ENCODE measurements at places on chromosomes 13 and 19. TPM values are rescaled to one million over a fixed set of nuclear protein-coding genes. Genes with fewer than 3 reads are reported as not detected.

TUBB4A gene
- total RNA-seq: 0.10 TPM

LRRC25 gene
- total RNA-seq: 32.7 TPM

COX7A1 gene
- total RNA-seq: not detected

TJP3 gene
- 5.7 TPM for total RNA-seq

PSG3 gene
- 0.10 TPM for total RNA-seq
